PC-3 (cell line): ENCODE measurements at places on chromosomes 2 and 18. TPM values are rescaled to one million over a fixed set of nuclear protein-coding genes. Genes with fewer than 3 reads are reported as not detected.

FECH gene
- 87.7 and 136 TPM in 2 replicates for total RNA-seq

LIMS3 gene
- 0.26 TPM in 1 of 2 replicates, not detected in the other for total RNA-seq

AP1S3 gene
- 34.3 and 37.6 TPM in 2 replicates for total RNA-seq

- no peak for DNase-seq
Measured at GRCh38 chr18:4406856-4407255, 48.3 kb downstream of the DLGAP1 start.

DNA sequence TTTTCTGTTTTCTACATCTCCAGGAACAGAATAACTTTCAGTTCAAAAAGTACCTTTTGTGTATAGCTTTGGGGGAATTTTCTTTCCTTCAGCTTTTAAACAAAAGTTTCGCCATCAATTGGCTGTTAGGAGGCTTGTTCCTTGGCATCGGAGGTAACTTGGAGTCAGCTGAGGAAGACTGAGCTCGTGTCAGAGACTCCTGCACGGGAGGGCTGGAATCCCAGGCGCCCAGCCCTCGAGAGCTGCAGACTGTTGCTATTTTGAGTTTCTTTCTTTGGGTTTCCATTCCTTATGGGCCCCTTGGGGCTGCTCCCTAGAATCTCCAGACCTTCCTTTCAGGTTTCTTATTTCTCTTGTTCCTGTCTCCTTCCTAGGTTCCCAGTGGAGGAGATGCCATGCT is 8.1 kb downstream of the EMILIN2 start:
- no peak for DNase-seq

DNA sequence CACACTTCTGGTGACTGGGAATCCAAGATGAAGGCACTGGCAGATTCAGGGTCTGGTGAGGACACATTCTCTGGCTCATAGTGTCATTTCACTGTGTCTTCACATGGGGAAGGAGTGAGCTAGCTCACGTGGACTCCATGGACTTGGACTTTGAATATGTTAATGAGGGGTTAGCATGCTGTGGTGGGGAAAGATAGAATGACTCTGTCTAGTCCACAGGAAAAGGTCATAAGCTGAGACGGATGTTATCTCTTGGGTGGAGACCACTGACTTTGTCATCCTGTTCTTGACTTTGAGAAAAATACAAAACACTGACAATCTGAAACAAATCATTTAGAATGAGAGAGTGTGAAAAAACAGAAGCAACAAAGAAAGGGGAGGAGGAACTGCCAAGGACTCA is 145.9 kb downstream of the PIK3C3 start:
- DNase-seq: no peak
